ENCODE measurements at places on chromosomes 11 and 22.

DNA sequence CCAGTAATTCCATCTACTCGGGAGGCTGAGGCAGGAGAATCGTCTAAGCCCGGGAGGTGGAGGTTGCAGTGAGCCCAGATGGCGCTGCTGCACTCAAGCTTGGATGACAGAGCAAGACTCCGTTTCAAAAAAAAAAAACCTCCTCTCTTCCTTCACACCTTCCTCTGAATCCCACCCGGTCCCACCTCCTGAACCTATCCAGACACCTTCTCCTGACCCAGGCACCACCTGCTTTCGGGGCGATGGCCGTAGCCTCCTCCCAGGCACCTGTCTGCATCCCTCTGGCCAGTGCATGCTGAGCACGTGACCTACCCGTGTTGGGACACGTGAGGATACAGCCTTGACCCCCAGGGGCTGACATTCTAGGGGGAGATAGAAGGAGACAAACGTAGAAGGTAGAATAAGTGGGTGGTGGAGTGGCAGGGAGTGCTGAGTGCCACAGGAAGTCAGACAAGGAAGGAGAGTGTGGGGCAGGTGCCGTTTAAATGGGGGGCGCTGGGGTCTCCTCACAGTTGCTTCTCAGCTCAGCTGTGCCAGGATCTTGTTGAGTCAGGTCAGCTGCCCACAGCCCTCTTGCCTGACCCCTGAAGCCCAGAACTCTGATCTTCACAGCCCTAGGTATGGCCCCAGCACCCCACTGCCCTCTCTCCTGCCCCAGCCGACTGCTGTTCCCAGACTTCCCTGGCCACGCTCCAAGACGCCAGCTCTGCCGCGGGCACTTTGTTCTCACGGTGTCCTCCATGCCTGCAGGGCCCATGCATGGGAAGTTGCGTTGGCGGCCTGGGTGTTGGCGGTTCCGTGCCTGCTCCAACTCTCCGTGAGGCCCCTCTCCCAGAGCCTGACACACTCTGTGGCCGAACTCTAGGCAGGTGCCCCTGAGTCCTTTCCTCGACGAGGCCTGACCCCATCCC lies 1.2 kb upstream of the MIOX start:
- DNase-seq = no peak

- no peak for DNase-seq
Measured at GRCh38 chr22:33328789-33329296, 270.7 kb upstream of the SYN3 start.

GRCh38 chr11:70432065-70432464 lies 33.7 kb downstream of the CTTN start:
- DNase-seq = no peak

GRCh38 chr11:72721689-72722049 lies 30.5 kb downstream of the ARAP1 start:
- no peak for DNase-seq

- DNase-seq = no peak
Measured at GRCh38 chr11:125061281-125061680, 1.8 kb upstream of the SLC37A2 start.

DNA sequence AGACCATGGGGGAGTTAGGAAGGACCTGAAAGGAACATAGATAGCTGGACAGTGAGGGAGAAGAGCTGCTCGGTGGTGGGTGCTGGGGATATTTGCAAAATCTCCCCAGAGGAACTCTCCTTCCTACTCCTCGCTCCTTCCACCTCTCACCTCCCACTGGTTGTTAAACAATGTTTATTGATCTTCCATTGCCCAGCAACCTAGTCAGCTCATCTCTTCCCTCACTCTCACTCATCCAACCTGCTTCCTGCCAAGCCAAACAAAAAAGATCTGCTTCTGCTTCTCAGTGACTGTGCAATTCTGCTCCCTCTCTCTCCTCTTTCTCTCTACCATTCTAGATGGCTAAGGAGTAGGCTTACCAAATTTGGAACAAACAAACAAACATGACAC lies 115.0 kb downstream of the SLC1A2 start:
- peak; percentile 98 for DNase-seq

- no peak for DNase-seq
Measured at GRCh38 chr11:3669742-3670183, 1.4 kb downstream of the CHRNA10 start.

DNA sequence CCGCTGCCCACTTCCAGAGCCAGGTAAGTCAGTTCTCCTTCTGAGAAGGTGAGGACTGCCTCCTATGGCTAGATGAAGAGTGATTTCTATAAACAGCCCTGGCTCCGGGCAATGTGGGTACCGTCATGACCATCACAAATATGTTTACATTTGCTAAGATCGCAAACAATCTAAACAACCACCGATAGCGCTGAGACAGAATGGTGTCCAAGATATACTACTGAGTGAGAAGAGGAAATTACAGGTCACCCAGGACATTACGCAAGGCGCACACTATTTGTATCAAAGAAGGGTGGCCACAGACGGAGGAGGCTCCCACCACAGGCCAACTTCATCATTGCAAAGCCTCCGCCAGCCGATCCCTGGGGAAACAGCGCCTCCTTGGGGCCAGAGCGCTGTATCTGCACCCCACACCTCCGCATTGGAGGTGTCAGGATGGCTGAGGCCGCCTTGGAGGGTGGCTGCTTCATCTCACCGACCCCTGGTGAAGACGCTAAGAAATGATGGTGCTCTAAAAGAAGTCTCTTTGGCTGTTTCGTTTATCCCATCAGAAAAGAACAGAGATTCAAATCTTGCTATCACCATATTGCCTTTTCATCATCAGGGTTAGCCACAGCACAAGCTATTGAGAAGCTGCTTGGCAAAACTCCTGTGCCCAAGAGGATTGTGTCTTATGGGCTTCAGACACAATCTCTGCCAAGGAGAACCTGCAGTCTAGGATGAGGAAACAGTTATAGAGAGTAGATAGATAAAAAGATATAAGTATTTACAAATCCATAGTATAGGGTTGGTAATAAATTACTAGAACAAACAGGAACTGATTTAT lies 12.3 kb upstream of the ASRGL1 start:
- DNase-seq = peak; percentile 93

GRCh38 chr22:38068641-38069371 lies 11.6 kb downstream of the PICK1 start:
- DNase-seq = no peak

DNA sequence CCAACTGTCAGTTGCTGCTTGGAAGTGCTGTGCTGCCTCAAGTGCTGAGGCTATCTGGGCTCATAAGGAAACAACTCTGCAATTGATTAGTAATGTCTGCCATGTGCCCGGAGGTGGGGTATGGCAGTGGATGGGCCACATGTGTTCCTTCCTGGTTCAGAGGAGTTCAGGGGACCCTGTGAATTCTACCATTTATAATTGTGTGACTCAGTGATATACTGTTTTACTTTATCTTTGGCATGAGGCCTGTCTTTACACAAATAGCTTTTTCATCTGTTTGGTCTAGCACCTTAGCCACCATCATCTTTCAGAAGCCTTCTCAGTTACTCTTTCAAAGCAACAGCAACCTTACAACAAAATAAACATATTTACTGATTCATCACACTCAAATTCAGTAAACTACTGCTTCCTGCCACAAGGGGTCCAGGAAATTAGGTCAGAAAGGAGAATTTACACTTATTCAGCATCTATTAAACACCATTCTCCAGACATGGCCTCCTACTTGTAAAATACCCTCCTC lies 20.9 kb downstream of the DKK3 start:
- peak; percentile 5 for DNase-seq

DNA sequence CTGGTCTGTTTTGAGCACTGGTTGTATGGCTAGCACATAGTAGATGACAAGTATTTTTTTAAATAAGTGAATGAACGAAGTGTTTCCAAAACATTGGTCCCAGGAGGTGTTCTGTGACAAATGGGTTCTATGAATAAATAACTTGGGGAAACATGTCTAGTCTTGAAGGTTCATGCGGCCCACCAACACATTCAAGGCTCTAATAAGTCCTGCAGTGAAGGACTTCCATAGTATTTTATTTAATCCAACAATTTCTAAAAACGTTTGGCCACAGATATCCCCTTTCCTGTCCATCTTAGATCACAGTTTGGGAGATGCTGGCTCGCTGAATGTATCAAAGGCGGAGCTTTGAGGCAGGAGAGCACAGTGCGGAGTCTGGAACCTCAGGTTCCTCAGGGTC lies 22.5 kb downstream of the PARVG start:
- no peak for DNase-seq

- no peak for DNase-seq
Measured at GRCh38 chr22:27810609-27811151, 9.1 kb upstream of the MN1 start.

GRCh38 chr11:120217941-120218694 lies 7.3 kb downstream of the OAF start:
- DNase-seq = no peak

DNA sequence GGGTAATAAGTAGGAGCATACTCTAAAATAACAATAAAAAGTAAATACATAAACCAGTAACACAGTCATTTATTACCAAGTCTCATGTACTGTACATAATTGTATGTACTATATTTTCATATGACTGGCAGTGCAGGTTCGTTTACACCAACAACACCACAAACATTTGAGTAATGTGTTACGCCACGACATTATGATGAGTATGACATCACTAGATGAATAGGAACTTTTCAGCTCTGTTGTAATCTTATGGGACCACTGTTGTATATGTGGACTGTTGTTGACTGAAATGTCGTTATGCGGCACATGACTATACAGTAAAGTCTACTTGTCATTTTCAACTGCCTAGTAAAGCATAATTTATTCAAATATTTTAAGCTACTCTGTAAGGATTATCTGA lies 18.6 kb downstream of the KIF18A start:
- DNase-seq = no peak

DNA sequence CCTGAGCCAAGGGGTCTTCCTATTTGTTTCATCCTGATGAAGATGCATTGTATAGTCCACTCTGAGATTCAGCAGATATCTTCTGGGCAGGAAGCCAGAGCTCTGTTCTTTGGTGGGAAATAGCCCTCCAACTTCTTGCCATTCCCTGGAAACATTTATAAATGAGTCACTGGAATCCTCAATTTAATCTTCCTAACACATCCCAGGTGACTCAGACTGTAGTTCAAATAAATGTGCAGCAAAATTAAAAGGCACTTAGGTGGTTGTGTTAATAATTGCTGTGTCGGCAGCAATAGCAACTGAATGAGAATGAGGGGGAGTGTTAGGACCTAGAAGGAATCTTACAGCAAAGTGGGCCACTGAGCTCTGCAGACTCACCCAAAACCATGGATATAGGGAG lies 108.6 kb downstream of the INSC start:
- no peak for DNase-seq

DNA sequence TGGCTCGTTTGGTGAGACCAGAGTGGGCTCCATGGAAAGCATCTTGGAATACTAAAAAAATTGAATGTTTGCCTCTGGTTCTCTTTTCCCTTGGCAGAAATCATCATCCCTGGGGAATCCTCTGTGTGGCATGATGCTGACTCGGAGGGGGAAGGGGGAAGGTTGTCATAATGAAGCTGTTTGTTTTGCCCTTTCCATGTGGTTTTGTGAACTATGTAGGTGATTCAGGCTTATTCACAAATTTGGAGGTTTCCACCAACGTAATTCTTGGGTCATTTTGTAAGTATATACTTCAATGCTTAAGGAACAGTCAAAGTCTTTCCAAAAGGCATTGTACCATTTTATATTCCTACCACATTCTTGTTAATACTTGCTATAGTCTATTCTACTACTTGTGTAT lies 754.0 kb upstream of the FAT3 start:
- DNase-seq = no peak

DNA sequence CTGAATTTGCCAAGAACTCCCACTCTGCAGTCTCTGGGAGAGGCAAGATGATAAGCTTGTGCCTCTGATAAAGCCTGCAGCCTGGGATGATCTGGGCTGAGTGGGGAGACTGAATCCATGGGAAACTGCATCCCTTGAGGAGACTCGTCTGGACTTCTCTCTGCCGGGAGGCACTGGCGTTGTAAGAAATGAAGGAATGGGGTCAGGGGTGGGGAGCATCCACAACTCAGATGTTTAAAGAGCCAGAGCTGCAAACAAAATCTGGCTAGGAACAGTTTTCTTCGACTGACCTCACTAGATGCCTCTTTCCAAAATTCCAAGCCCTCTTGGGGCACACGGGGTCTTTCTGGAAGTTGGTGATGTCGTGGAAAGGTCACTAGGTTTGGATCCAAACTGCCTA lies 64.4 kb downstream of the SPON1 start:
- no peak for DNase-seq

DNA sequence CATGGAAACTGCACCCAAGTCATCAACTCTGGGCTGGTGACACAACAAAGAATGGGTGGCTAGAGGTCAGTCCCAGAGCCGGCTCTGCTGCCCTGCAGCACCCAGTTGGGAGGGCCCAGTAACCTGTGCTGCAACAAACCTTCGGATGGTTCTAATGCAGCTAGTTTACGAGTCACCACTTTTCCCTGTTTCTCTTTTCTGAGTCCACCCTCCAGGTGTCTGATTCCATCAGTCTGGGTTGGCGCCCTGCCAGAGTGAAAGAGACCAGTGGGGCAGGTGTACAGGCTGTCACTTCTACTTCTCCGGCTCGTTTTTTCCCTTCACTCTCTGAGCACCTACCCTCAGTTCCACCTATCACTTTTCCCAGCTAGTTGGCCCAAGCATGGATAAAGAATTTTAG lies 572.9 kb downstream of the NTM start:
- no peak for DNase-seq

DNA sequence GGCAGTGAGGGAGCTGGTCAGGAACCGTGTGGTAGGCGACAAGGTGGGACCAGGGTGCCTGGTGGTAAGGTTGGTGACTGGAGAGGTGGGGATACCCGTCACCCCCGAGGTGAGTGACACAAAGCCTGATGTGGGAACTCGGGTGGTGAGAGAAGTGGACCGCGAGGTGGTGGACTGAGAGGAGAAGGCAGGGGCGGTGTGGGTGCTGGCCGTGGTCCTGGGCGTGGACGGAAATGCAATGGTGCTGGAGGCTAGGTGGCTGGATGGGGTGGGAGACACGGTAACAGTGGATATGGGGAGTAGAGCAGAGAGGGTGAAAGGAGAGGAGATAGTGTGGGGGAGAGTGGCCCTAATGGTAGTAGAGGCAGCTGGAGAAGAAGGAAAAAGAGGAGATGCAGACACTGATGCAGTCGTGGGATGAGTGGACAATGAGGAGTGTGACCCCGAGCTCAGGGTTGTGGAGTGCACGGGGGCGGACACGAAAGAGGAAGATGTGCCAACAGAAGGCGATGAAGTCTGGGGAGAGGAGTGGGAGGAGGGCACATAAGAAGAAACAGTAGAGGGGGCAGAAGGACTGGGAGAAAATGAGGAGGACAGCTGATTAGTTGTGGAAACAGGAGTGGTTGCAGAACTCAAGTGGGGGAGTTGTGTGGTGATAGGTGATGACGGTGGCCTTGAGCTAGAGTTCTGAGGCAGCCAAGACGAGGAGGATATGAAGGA lies 20.5 kb downstream of the MUC6 start:
- DNase-seq = peak; percentile 72

GRCh38 chr11:63639199-63639832 lies 25.1 kb upstream of the PLAAT3 start:
- peak; percentile 62 for DNase-seq

- peak; percentile 84 for DNase-seq
Measured at GRCh38 chr11:75639762-75640181, 29.1 kb downstream of the MAP6 start.

Measured in inflammatory macrophage treated with lipopolysaccharide for 1 hour (primary cell).